GM23338 (cell line): ENCODE measurements at places on chromosomes 3 and 15. TPM values are rescaled to one million over a fixed set of nuclear protein-coding genes. Genes with fewer than 3 reads are reported as not detected.

GRCh38 chr3:112061152-112061551, 25.0 kb upstream of the C3orf52 start:
- no peak overlapping the region for H3K27ac ChIP-seq
- no peak overlapping the region for H3K4me3 ChIP-seq
- DNase-seq = no peak
- H3K4me1 ChIP-seq = peaks cover 4% of the 10 kb centered on the region; the same call in 1 of the 2 replicates
- no peaks in the 10 kb centered on the region for H3K27me3 ChIP-seq
- H3K36me3 ChIP-seq = no peaks in the 10 kb centered on the region

The USF3 gene
- total RNA-seq = 22.0 and 23.5 TPM in 2 replicates

GRCh38 chr15:101486696-101487459, 2.6 kb downstream of the PCSK6 start:
- no peaks in the 10 kb centered on the region for H3K4me1 ChIP-seq
- H3K4me3 ChIP-seq = no peak overlapping the region
- no peak for DNase-seq
- H3K27me3 ChIP-seq = peaks cover 38% of the 10 kb centered on the region
- no peaks in the 10 kb centered on the region for H3K36me3 ChIP-seq

GRCh38 chr15:33649217-33649933, 318.9 kb upstream of the CHRM5 start:
- H3K27ac ChIP-seq = no peak overlapping the region
- no peaks in the 10 kb centered on the region for H3K4me1 ChIP-seq
- H3K4me3 ChIP-seq = no peak overlapping the region
- H3K27me3 ChIP-seq = no peaks in the 10 kb centered on the region

- no peaks in the 10 kb centered on the region for H3K36me3 ChIP-seq
- H3K27ac ChIP-seq = no peak overlapping the region
- peak overlapping the region; percentile 49 for H3K4me3 ChIP-seq
- H3K27me3 ChIP-seq = peaks cover 99% of the 10 kb centered on the region
- peak; percentile 61 for DNase-seq
These were observed 5.4 kb downstream of the SOX14 start for GRCh38 chr3:137769322-137770065.

- no peak for DNase-seq
- no peaks in the 10 kb centered on the region for H3K27me3 ChIP-seq
- H3K36me3 ChIP-seq = no peaks in the 10 kb centered on the region
- no peak overlapping the region for H3K4me3 ChIP-seq
- no peaks in the 10 kb centered on the region for H3K4me1 ChIP-seq
These were observed 1348.2 kb upstream of the ALCAM start for GRCh38 chr3:104018541-104018940.

The CEMIP gene
- total RNA-seq = 2.1 and 4.1 TPM in 2 replicates

DNA sequence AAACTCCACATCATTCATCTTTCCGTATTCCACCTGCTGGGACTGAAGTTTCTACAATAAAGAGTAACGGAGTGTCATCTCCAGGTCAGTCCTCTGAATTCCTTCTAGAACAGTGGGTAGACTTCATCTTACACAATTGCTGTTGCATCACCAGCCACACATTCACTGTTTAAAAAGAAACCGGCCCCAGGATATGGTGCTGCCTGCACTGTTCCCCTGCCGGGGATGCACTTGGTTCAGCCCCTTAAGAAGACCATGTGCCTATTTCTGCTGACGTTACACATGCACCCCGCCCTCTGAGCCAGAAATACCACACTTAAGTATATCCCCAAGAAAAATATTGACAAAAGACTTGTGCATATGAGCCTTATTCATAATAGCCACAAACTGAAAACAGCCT, 233.4 kb downstream of the FEZF2 start:
- H3K27ac ChIP-seq = no peak overlapping the region
- no peaks in the 10 kb centered on the region for H3K36me3 ChIP-seq
- no peak overlapping the region for H3K4me3 ChIP-seq
- H3K27me3 ChIP-seq = no peaks in the 10 kb centered on the region
- DNase-seq = no peak

DNA sequence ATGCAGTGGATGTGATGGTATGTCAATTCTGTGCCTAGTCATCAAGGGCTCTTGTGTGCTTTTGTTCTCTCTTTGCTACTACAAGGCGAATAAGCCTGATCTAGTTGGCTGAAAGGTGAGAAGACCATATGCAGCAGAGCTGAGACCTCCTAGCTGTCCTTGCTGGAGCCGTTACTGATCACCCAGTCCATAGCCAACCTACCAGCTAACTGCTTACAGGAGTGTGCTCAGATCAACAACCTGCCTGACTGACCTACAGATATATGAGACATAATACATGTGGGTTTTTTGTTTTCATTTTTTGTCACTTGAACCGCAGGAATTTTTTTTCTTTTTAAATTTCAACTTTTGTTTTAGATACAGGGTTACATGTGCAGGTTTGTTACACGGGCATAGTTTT, 22.8 kb downstream of the OXSM start:
- no peaks in the 10 kb centered on the region for H3K27me3 ChIP-seq
- no peak overlapping the region for H3K27ac ChIP-seq
- no peak for DNase-seq
- H3K36me3 ChIP-seq = no peaks in the 10 kb centered on the region

GRCh38 chr3:180383332-180384020, 218.5 kb upstream of the TTC14 start:
- H3K27ac ChIP-seq = no peak overlapping the region
- H3K4me1 ChIP-seq = peaks cover 5% of the 10 kb centered on the region; the same call in 1 of the 2 replicates
- DNase-seq = no peak
- no peaks in the 10 kb centered on the region for H3K27me3 ChIP-seq
- no peaks in the 10 kb centered on the region for H3K36me3 ChIP-seq
- H3K4me3 ChIP-seq = no peak overlapping the region

DNA sequence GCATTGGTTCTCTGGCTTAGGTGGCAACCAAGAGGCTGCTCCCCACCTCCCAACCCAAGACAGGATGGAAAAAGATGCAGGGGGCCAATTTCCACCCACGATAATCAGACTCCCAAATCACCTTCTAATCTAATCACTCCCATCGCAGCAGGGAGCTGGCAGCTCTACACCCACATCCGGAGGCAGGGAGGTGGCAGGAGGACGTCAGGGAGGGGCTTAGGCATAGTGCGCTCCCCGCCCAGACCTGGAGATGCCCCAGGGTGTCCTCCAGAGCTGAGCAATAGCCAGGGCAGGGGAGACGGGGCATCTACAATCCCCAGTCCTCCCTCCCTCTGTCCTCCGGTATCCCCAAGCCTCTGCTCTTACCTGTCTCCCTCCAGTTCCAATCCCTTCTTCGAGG, 70.5 kb upstream of the SEC13 start:
- no peaks in the 10 kb centered on the region for H3K27me3 ChIP-seq
- no peak for DNase-seq
- no peak overlapping the region for H3K4me3 ChIP-seq
- H3K4me1 ChIP-seq = peaks cover 18% of the 10 kb centered on the region; the same call in 1 of the 2 replicates

The MRAS gene
- 7.5 and 9.1 TPM in 2 replicates for total RNA-seq

- H3K27me3 ChIP-seq = no peaks in the 10 kb centered on the region
- H3K27ac ChIP-seq = no peak overlapping the region
- peak; percentile 60 for DNase-seq
These were observed 30.5 kb upstream of the SRP14 start for GRCh38 chr15:40069178-40070165.

The SCAANT1 gene
- not detected in 2 replicates for total RNA-seq

The FGD5 gene
- total RNA-seq = 12.2 and 19.0 TPM in 2 replicates

DNA sequence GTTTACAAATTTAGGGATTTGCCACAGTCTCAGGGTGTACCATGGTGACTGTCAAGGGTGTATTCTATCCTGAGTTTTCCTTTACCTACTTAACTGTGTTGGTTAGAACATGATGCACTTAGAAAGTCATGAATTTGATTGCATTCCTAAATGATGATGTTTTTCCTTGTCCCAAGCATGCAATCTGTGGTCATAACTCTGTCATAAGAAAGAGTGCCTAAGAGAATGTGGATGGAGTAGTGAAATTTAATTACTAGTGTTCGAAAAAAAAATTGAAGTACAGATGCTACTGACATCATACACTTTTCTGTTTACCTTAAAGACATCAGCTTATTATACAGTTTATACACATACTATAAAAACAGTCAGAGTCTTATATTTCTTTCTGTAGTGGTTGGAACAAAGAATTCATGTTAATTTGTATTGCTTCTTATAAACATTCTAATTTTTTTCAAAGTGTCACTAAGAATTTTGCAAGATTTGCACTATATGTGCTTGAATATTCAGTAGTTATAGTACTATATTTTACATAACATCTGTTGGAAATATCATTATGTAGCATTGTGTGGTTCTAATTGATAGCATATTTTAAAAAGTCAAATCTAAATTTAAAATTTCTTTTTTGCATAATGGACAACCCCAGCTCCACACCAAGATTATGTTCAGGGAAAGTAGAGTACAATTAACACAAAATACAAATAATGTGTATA, 231.3 kb upstream of the KCNMB2 start:
- H3K4me3 ChIP-seq = no peak overlapping the region
- no peak for DNase-seq
- H3K27me3 ChIP-seq = no peaks in the 10 kb centered on the region
- no peaks in the 10 kb centered on the region for H3K4me1 ChIP-seq

The DUOX1 gene
- total RNA-seq = 0.69 and 2.1 TPM in 2 replicates

GRCh38 chr15:47792231-47792630, 74.9 kb downstream of the SEMA6D start:
- no peak overlapping the region for H3K27ac ChIP-seq
- no peak overlapping the region for H3K4me3 ChIP-seq
- no peaks in the 10 kb centered on the region for H3K36me3 ChIP-seq
- H3K27me3 ChIP-seq = no peaks in the 10 kb centered on the region

- no peak overlapping the region for H3K4me3 ChIP-seq
- H3K27ac ChIP-seq = no peak overlapping the region
- peak; percentile 89 for DNase-seq
- no peaks in the 10 kb centered on the region for H3K27me3 ChIP-seq
- no peaks in the 10 kb centered on the region for H3K36me3 ChIP-seq
These were observed 28.3 kb downstream of the IDH3A start for GRCh38 chr15:78177447-78177873.

GRCh38 chr3:194246709-194247349, 104.3 kb downstream of the CPN2 start:
- H3K4me3 ChIP-seq = no peak overlapping the region
- no peak overlapping the region for H3K27ac ChIP-seq
- no peaks in the 10 kb centered on the region for H3K36me3 ChIP-seq
- DNase-seq = no peak

The SPRED1 gene
- total RNA-seq = 44.0 and 44.1 TPM in 2 replicates

- H3K36me3 ChIP-seq = no peaks in the 10 kb centered on the region
- no peaks in the 10 kb centered on the region for H3K27me3 ChIP-seq
- peak within 1 kb of the TSS; percentile 68 for H3K4me3 ChIP-seq
- H3K27ac ChIP-seq = peak within 1 kb of the TSS; percentile 96
These were observed at the start of gene SOX2 for GRCh38 chr3:181711325-181712135. Gene SOX2, plus strand, starts transcription at chr3:181711925. Its CDS starts 436 bp downstream, at chr3:181712361.

- no peaks in the 10 kb centered on the region for H3K27me3 ChIP-seq
- no peak for DNase-seq
- no peak overlapping the region for H3K27ac ChIP-seq
These were observed 56.9 kb upstream of the CGNL1 start for GRCh38 chr15:57319226-57319918.

The CLPX gene
- 40.6 and 47.0 TPM in 2 replicates for total RNA-seq

GRCh38 chr15:58590926-58591325, 158.6 kb downstream of the ADAM10 start:
- no peak overlapping the region for H3K4me3 ChIP-seq
- no peaks in the 10 kb centered on the region for H3K4me1 ChIP-seq
- no peak overlapping the region for H3K27ac ChIP-seq
- DNase-seq = no peak

The KCNMB3 gene
- total RNA-seq = 0.58 and 1.3 TPM in 2 replicates
